ENCODE measurements at places on chromosomes 6 and 20.

GRCh38 chr20:54103067-54103761 lies 32.8 kb upstream of the BCAS1 start:
- DNase-seq = peak; percentile 81

DNA sequence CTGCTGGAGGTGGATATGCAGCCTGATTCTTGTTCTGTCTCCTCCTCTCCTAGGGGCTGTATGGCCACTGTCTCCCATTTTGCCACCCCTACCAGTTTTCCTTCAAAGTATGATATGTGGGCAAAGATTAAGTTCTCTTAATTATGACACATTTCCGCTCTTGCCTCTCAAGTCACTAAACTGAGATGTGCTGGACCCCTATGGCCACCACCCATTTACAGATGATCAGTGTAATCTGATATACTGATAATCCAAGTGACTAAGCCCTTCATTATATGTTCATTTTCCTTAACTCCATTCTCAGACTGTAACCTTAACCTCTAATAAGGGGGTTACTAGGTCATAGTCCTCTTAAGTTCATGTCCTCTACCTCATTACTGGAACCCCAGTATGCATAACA lies 711 bp upstream of the C20orf141 start:
- DNase-seq = no peak

GRCh38 chr6:48099713-48100587 lies 11.0 kb downstream of the PTCHD4 start:
- DNase-seq = no peak

DNA sequence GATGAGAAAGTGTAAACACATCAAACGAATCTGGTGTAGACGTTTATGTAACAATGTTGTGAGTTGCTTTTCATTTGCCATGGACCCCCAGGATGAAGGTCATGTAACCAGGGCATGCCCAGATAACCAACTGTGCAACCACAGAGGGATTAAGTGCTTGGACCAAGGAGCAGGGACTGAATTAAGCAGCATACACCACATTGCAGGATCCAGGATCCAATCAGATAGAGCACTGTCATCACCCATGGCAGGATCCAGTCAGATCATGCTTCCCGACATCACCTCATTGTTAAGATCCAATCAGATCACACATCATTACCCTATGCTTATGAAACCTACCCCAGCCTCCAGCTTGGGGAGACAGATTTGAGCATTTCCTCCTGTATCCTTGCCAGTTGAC lies 74.3 kb upstream of the RCAN2 start:
- no peak for DNase-seq

DNA sequence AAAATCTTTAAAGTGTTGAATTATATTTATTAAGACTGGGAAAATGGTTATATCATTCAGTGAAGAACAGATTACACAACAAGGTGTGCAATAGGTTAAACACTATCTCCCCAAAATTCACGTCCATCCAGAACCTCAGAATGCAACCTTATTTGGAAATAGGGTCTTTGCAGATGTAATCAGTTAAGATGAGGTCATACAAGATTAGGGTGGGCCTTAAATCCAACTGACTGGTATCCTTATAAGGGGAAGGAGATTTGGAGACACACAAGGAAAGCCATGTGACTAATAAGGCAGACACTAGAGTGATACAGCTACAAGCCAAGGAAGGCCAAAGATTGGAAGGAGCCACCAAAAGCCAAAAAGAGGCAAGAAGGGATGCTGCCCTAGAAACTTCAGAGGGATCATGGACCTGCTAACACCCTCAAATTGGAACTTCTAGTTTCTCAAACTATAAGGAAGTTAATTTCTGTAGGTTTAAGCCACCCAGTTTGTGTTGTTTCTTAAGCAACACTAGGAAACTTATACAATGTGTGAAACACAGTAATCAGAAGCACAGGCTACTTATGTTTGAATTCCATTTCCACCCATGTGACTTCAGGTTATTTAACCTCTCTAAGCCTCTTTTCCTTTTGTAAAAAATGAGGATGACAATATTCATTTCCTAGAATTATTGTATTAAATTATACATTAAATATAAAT lies 16.9 kb downstream of the ILRUN start:
- DNase-seq = no peak

Data from activated CD4-positive, alpha-beta T cell treated with anti-CD3 and anti-CD28 coated beads, Interleukin-10, Interleukin-2, amounts not matched to agents 100 ng/mL and 50 ng/mL, durations not matched to agents 16 hours and 8 hours (primary cell).